ENCODE measurements at places on chromosomes 12 and 14.
A peak's percentile ranks its signal among the peaks of the same experiment; 100 is the strongest.

DNA sequence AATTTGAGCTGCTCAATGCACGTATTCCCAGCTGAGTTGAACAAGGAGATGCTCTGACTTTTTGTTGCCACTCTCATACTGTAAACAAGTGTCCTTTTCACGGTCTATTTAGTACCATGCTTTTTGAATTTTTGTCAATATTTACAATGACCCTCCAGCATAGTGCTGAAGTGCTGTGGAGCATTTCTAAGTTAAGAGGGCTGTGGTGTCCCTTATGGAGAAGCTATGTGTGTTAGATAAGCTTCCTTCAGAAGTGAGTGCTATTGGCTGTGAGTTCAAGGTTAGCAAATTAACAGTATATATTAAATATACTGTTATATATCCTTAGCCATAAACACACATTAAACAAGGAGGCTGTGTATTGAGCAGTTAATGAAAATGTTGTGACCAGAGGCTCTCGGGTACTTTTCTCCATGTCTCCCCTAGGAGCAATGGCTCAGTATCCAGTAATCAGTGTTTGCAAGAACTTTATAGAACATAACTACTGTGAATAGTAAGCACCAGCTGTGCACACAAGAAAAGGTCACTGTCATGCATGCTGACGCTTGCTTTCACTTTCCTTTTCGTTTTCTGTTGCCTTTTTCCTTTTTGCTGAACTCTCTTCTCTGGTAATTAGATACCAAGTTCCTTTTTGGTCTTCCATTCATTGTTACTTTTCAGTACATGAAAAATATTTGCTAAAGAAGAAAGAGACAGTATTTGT is 187.2 kb upstream of the NEDD1 start:
- DNase-seq = no peak

- DNase-seq = no peak
Measured at GRCh38 chr12:10943167-10943566, 4.1 kb upstream of the TAS2R14 start.

GRCh38 chr14:23517650-23518326 is 33.8 kb downstream of the ZFHX2 start:
- DNase-seq = no peak

DNA sequence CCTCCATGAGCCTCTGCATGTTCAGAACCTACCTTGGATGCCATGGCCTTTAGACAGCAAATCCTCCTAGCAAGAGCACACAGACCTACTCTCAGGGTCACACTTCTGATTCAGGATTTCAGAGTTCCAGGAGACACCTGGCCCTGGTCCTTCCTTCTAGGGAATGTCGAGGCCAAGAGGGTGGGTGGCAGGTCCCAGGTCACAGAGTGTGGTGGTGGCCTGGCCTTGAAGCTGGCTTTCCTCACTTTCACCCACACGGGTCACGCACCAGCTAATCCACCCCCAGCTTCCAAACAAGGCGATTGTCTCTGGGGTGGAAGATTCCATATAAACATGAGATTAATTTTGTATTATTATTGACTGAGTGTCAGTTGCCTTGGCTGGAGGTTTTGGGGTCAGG is 328.3 kb upstream of the RTL1 start:
- DNase-seq = no peak

GRCh38 chr12:110093631-110094311 is 30.4 kb upstream of the IFT81 start:
- DNase-seq = no peak

GRCh38 chr14:42322531-42323284 is 716.0 kb downstream of the LRFN5 start:
- no peak for DNase-seq

DNA sequence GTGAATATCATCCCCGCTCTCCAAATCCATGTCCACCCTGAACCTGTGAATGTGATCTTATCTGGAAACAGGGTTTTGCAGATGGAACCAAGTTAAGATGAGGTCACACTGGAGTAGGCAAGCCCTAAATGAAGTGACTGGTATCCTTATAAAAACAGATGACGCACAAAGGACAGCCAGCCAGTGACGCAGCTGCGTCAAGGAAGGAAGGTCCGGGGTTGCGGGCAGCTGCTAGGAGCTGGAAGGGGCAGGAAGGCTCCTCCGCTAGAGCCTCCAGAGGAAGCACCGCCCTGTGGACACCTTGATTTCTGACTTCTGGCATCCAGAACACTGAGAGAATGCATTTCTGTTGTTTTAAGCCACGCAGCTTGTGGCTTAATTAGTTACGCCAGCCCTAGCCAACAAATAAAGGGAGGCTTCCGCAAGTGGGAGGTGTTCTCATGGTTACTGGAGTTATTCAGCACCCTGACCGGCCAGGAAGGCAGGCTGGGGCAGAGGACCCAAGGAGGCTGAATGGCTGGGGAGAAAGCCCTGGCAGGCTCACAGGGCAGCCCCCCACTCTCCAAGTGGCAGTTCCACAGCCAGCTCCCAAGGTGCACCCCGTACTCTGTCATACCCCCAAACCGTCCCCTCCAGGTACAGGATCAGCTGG is 127.6 kb upstream of the NCOR2 start:
- no peak for DNase-seq

GRCh38 chr14:88044776-88045446 is 40.0 kb downstream of the GPR65 start:
- DNase-seq = no peak

GRCh38 chr12:46944088-46944487 is 118.3 kb upstream of the SLC38A4 start:
- peak; percentile 12 for DNase-seq

DNA sequence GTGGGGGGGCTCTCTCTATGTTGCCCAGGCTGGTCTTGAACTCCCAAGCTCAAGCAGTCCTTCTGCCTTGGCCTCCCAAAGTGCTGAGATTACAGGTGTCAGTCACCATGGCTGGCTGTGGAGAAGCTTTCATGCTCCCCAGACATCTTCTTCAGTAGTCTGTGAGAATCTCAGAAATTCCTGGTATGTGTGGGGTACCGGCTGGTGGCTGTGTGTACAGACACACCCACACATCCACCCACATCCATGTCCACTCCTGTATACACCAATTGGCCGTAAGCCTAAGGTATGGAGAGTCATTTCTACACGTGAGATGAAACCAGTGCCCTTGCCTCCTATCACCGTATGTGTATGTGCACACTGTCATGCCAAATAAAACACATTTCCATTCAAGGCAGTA is 27.8 kb downstream of the GPRC5D start:
- no peak for DNase-seq

GRCh38 chr12:122203301-122204166 is at the start of gene B3GNT4:
B3GNT4 (plus strand) TSS chr12:122203709; CDS start chr12:122204619, 910 bp downstream.
- DNase-seq = peak; percentile 70

DNA sequence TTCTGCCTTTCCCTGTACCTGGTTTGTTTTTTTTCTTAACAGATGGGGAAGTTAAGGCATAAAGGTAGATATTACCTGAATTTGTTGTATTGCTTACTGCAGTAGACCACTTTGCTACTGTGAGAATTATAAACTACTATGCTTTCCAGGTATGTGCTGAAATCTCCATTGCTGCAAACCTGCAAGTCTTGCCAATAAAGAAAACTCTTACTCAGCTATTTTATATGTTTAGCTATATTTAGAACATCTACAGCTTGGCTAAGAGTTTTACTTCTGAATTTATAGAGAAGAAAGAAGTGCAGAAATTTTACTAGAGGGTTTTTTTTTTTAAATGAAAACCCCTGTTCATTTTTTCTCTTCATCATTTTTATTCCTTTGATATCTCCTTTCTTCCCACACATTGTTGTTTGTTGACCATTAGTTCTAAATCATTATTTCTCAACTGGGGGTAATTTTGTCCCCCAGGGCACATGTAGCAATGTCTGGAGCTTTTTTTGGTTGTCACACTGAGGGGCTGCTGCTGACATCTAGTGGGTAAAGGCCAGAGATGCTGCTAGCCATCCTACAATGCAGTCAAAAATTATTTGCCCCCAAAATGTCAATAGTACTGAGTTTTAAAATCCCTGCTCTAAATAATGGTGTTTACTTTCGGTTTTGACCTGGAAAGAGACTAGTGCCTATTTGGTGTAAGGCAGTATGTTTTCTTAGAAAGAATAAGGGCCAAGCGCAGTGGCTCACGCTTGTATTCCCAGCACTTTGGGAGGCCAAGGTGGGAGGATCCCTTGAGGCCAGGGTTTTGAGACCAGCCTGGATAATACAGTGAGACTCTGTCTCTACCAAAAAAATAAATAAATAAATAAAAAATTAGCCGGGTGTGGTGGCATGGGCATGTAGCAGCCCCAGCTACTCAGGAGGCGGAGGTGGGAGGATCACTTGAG is 48.6 kb downstream of the PCNX1 start:
- DNase-seq = no peak

GRCh38 chr12:49403971-49404450 is 36.7 kb downstream of the SPATS2 start:
- DNase-seq = no peak

- DNase-seq = no peak
Measured at GRCh38 chr14:47252802-47253201, 422.6 kb downstream of the MDGA2 start.

GRCh38 chr12:49364989-49365388 is 2.3 kb upstream of the SPATS2 start:
- no peak for DNase-seq

DNA sequence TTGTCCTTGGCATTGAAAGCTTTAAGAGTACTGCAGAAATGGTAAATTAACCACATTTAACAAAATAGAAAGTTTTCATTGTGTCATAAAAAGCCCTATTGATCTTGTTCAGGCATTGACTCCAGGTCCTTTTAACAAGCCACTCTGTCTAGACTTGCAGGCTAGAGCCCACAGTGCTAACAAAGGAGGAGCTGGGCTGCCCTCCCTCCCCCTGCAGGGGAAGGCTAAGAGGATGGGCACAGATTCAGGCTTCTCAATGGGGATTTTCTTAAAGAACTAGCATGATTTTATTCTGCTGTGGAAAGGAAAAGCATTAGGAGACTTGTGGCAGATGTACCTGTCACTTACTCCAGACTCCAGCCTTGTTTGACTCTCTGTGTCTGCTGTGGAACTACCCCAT is 463.6 kb downstream of the NRXN3 start:
- DNase-seq = peak; percentile 42

GRCh38 chr12:4538207-4539160 is at the start of gene RAD51AP1:
RAD51AP1 (plus strand) TSS chr12:4538890; CDS start chr12:4538940, 50 bp downstream.
- peak; percentile 92 for DNase-seq

DNA sequence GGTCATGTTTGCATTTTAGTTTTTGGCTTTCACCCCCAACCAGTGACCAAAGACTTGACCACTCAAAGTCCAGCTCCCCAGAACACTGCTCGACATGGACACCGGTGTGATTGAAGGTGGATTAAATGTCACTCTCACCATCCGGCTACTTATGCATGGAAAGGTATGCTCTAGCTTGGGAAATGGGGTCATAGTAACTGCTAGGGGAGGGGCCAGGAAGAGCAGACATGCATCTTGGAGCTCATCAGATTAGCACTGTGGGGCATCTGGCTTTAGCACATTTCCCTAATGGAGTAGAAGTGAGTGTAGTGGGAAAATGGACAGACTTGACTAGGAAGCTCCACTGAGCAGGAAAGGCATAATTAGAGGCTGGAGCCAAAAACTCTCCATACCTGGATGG is 2.8 kb downstream of the PCBP2 start:
- DNase-seq = no peak

GRCh38 chr12:50923361-50924130 is 28.8 kb upstream of the HIGD1C start:
- no peak for DNase-seq

GRCh38 chr12:108831309-108831991 is 25.9 kb downstream of the SSH1 start:
- DNase-seq = no peak

GRCh38 chr14:60304509-60304908 is 55.5 kb downstream of the PPM1A start:
- DNase-seq = no peak

- no peak for DNase-seq
Measured at GRCh38 chr12:89707703-89708564, 704 bp downstream of the ATP2B1 start.

DNA sequence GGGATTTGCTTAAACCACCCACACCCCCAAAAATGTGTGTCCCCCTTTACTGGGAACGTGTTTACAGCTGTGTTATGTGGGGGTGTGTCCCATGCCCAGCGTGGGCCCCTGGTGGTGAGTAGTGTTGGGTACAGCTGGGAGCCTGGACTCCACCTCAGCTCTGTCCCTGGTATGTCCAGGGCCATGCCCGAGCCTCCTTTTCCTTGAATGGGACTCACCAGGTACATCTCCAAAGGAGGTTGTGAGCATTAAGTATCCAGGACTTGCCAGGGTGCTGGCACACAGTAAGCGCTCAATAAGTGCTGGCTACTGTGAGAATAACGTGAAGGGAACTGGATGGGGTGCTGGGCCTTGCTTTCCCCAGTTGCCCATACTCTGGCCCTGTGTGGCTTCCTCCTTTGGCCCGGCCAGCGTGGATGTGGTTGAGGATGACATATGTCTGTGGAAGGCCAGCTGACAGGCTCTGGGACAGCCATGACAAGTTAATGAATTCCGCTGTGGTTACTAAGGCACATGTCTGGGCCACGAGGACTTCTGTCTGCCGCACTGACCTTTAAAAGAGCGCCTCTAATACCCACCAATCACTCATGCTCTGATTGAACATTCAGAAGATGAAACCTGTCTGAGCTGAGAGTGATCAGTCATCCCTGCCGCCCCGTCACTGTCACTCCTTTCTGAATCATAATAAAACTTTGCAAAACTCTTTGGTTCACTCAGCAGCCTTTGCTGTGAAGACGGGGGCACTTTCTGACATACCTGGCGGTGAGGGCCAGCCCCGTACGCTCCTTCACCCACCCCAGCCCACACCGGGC is 74.7 kb downstream of the DIO3 start:
- no peak for DNase-seq

DNA sequence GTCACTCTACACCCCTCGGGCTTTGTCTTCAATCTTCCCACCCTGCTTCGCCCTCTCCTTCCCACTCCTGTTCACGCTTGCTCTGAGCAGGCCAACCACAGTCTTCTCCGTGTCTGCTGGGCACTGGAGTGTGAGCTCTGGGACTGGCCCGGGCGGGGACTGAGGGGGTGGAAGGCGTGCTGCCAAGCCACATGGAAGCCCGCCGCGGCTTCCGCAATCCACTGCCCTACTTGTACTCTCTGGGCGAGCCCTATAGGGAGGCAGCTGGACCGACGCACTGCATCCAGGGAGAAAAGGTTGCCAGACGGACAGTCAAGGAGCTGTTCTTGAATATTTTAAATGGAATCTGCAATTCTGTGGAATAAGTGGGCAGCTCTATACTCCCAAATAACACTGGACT is 24.8 kb downstream of the GOLGA3 start:
- no peak for DNase-seq

- DNase-seq = no peak
Measured at GRCh38 chr12:28683366-28683765, 465.7 kb upstream of the FAR2 start.

DNA sequence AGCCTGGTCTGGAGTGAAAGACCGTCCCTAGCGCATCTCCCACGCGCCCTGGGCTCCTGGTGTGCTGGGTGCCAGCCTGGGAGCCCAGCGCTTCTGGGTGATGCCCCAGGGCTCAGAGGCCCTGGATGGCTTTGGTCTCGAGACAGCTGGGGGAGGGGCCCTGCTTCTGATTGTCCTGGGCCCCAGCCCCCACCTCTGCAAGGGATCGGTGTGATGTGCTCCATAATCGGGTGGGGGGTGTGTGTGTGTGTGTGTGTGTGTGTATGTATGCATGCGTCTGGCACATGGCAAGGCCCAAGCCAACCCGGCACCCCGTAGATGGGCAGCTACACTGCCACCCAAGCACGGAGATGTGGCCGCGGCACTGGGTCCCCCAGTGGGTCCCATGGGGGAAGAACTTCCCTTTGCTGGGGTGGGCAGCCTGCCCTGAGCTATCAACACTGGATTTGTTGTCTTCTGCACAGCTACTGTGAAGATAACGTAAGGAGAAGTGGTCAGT is 3.1 kb downstream of the ZBTB42 start:
- no peak for DNase-seq
